ENCODE measurements at places on chromosomes 13 and 19.
A peak's percentile ranks its signal among the peaks of the same experiment; 100 is the strongest.

GRCh38 chr13:36190771-36191170 lies 23.6 kb downstream of the SOHLH2 start:
- DNase-seq, result no peak

DNA sequence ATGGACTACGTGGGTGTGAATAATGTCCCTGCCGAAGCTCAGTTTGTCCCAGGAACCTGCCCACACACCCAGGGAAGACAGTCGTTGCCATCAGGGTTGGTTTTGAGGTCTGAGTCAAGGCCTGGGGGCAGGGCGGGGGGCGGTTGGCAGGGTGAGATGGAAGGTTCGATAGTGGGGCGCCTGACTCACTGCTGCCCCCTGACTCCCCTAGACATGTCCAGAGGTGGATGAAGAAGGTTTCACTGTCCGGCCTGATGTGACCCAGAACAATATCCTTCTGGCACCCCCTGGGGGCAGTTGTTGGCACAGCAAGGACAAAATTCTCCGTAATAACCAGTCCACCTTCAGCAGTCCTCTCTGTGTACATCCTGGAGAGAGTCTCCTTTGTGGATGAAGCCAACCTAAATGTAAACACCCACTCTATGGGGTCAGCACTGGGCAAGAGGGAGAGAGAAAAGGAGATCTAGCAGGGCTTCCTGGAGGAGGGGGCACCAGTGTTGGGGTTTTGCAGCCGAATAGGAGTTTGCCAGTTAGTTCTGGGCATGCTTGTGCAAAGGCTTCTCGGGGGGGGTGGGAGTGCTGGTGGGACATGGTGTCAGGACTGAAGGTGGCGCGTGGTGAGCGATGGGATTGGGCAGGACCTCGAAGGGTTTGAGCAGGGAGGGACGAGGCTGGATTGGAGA lies 19.6 kb upstream of the B3GNT3 start:
- no peak for DNase-seq

DNA sequence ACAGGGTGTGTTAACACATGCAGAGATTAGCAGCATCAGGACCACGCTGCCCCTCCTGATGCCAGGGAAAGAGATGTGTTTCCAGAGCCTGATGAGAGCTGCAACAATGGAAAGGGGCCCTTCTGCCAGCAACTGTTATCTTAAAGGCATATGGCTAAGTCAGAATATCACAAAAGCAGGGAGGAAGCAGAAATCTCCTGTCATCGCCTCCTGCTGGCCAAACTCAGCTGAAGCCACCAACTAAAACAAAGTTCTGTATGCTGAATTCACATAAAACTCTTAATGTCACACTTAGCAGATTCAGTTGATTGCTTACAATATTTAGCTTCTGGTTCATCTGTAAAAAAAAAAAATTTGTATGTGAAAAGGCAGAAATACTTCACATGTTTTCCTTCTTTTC lies 178.2 kb downstream of the GPC5 start:
- no peak for DNase-seq

GRCh38 chr13:114047358-114047881 lies 73.5 kb upstream of the C13orf46 start:
- peak; percentile 86 for DNase-seq

DNA sequence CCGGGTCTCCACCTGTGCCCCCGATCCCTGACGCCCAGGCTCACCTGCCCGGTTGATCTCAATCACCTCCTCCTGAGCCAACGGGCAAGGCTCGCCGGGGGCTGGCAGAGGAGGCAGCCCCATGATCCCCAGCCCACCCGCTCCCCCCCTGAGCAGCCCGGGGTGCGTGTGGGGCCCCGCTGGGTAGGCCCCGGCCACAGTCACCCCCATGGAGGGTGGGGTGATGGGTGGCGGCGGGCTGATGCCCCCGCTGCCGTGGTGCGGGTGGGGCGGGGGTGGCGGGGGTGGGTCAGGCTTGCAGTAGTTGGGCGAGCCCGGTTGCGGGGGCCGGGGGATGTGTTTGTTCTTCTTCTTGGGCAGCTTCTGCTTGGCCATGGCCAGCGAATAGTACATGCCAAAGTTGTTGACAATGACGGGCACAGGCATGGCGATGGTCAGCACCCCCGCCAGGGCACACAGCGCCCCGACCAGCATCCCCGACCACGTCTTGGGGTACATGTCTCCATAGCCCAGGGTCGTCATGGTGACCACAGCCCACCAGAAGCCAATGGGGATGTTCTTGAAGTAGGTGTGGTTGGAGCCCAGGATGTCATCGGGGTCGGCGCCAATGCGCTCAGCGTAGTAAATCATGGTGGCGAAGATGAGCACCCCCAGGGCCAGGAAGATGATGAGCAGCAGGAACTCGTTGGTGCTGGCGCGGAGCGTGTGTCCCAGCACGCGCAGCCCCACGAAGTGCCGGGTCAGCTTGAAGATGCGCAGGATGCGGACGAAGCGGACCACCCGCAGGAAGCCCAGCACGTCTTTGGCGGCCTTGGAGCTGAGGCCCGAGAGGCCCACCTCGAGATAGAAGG lies 6.0 kb downstream of the KCNC3 start:
- no peak for DNase-seq

GRCh38 chr19:51166846-51167490 lies 24.9 kb downstream of the SIGLEC7 start:
- DNase-seq, result peak; percentile 67

DNA sequence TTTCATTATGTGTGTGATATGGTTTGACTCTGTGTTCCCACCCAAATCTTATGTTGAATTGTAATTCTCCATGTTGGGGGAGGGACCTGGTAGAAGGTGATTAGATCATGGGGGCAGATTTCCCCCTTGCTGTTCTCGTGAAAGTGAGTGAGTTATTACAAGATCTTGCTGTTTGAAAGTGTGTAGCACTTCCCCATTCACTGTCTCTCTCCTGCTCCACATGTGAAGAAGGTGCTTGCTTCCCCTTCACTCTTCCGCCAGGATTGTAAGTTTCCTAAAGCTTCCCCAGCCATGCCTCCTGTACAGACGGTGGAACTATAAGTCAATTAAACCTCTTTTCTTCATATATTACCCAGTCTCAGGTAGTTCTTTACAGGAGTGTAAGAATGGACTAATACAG lies 54.3 kb upstream of the SERTM1 start:
- no peak for DNase-seq

- peak; percentile 52 for DNase-seq
Observed at GRCh38 chr19:37975071-37975470, 68.1 kb downstream of the SIPA1L3 start.

- no peak for DNase-seq
Observed at GRCh38 chr13:40534456-40534855, 132.0 kb downstream of the FOXO1 start.

GRCh38 chr13:30737511-30738337 lies 2.4 kb downstream of the ALOX5AP start:
- no peak for DNase-seq

- no peak for DNase-seq
Observed at GRCh38 chr13:86946734-86947133, 724.4 kb upstream of the SLITRK5 start.

GRCh38 chr13:41302743-41303142 lies 8.3 kb upstream of the NAA16 start:
- no peak for DNase-seq

DNA sequence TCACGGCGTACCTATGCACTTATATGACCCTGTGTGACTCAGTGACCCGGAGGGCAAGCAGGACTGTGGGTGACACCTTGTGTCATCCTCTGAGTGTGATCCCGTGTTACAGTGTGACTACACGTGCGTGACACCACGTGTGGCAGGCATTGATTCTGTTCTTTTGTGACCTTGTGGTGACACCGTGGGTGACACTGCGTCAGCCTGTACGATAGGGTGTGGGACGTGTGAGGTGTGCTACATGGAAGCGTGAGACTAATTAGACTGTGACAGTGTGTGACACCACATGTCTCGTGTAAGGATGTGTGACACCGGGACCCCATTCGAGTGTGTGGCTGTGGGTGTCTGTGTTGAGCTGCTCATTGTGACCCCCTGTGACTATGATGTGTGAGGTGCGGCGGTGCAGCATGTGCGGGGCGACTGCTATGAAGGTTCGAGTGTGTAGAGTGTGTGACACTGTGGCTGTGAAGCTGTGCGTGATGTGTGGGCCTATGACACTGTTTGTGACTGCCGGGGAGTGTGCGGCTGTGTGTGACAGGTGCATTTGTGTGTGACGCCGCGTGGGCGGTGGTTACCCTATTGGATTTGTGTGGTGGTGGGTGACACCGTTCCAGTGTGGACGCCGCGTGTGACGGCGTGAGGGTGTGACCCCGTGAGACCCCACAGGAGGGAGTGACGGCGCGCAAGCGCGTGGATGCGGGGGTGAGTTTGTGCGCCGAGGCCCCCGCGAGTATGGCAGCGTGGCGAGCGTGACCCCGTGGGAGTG lies 399 bp upstream of the SPTBN4 start:
- DNase-seq, result no peak

GRCh38 chr13:91181892-91182291 lies 165.6 kb upstream of the MIR17HG start:
- no peak for DNase-seq

- no peak for DNase-seq
Observed at GRCh38 chr19:47781590-47782262, 3.2 kb downstream of the SELENOW start.

DNA sequence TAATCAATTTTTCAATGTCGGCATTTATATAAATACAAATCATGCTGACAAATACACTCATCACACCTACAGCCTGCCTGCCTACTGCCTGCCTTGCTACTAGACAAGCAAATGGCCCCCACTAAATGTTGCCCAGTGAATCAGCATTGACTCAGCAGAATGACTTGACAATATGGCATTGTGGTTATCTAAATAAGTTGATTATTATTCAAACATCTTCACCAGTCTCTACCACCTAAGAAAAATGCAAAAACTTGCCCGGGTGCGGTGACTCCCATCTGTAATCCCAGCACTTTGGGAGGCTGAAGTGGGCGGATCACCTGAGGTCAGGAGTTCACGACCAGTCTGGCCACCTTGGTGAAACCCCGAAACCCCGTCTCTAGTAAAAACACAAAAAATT lies 296.1 kb downstream of the PCDH9 start:
- no peak for DNase-seq

GRCh38 chr13:73879346-73880015 lies 254.7 kb downstream of the KLF12 start:
- no peak for DNase-seq

GRCh38 chr13:75372517-75372916 lies 109.5 kb downstream of the TBC1D4 start:
- no peak for DNase-seq

DNA sequence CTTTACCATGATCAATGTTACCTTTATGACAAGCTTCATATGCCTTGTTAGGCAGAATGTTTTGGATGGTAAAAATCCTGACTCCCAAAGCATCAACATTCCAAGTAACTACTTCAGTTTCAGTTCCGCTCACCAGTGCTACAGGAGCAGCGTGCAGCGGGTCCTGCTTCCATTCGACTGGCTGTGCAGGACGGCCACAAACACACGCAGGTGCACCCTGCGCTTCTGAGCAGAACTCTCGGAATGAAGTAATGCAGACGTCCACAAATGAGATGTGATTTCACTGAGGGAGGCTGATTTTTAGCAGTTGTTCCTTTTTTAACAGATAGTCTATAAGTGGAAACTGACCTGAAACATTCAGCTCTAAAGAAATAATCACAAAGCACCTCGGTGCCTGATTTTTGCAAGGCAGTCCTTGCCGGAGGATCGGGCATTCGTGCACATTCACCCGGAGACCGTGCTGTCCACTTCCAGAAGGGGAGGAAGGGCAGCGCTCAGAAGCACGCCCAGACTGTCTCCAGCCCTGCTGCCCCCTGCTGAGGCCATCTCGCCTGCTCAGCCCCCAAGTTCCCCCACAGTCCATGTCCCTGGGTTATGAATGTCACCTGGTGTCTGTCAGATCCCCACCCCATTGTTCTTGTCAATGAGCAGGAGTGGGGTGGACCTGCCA lies 85.8 kb downstream of the RAB20 start:
- DNase-seq, result peak; percentile 60

DNA sequence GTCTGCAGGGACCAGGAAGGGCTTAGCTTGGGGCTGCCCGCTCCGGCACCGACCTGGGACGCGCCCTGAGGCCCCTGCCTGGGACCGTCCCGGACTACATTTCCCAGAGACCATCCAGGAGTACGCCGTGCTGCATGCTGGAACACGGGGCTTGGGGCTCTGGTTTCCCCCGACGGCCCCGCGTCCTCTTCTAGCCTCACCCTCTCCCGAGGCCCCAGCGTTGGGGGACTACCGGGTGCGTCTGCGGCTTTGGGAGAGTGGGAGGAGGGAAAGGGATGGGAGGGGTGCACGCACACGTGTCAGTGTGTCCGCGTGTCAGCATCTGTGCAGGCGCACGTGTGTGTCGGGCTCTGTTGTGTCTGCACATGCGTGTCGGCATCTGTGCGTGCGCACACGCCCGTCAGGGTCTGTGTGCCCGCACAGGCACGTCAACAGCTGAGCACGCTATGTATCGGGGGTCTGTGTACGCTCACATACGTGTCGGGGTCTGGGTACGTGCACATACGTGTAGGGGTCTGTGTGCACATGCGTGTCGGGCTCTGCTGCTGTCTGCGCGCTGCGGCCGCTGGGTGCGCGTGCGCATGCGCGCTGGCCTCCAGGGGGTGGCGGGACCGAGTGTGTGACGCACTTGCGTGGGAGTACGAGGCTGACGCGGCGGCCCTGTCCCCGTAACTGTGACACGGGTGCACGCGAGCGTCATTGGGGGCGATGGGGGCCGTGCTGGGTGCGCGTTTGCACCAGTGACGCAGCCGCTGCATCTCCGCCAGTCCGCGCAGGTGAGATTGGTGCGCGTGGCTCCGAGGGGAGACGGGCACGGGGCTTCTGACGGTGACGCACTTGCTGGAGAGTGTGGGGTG lies at the start of gene ZNF331:
Gene ZNF331, plus strand, starts transcription at position 625 of the 857 bp plus-strand sequence. CDS start 31,232 bp downstream, outside the sequence.
- peak; percentile 88 for DNase-seq

GRCh38 chr13:81916461-81916860 lies 1575.5 kb upstream of the SPRY2 start:
- no peak for DNase-seq

DNA sequence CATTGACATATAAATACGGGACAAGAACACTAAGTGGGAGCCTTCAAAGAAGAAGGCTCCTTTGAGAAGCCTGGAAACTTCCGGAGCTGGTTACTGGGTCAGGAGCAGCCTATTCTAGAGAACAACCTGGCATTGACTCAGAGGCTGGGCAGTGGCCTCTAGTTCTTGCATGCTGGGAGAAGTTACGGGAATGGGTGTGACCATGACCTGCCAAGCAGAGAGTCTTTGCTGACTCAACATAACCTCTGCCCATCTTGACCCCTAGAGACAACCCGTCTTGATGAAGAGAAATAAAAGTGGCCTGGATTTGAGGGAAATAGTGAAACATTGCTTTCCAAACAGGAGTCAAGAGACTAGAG lies 21.0 kb downstream of the STARD13 start:
- no peak for DNase-seq

GRCh38 chr19:29967623-29968022 lies 25.6 kb downstream of the URI1 start:
- DNase-seq, result no peak

GRCh38 chr19:30453743-30454142 lies 81.6 kb downstream of the ZNF536 start:
- no peak for DNase-seq

- no peak for DNase-seq
Observed at GRCh38 chr13:27404680-27405079, 19.7 kb upstream of the GTF3A start.

- DNase-seq, result no peak
Observed at GRCh38 chr13:23570099-23570920, at the start of gene TNFRSF19. TSS of gene TNFRSF19 (plus strand) at chr13:23570412. CDS start at chr13:23590184, 19,772 bp downstream.

- no peak for DNase-seq
Observed at GRCh38 chr19:728011-728410, 19.3 kb downstream of the PALM start.

- DNase-seq, result no peak
Observed at GRCh38 chr13:109361562-109362289, 424.7 kb downstream of the IRS2 start.

Measured in GM13976 (cell line).